Activated CD8-positive, alpha-beta memory T cell treated with anti-CD3 and anti-CD28 coated beads for 4 hours (primary cell): ENCODE measurements at places on chromosomes 3 and 15.

DNA sequence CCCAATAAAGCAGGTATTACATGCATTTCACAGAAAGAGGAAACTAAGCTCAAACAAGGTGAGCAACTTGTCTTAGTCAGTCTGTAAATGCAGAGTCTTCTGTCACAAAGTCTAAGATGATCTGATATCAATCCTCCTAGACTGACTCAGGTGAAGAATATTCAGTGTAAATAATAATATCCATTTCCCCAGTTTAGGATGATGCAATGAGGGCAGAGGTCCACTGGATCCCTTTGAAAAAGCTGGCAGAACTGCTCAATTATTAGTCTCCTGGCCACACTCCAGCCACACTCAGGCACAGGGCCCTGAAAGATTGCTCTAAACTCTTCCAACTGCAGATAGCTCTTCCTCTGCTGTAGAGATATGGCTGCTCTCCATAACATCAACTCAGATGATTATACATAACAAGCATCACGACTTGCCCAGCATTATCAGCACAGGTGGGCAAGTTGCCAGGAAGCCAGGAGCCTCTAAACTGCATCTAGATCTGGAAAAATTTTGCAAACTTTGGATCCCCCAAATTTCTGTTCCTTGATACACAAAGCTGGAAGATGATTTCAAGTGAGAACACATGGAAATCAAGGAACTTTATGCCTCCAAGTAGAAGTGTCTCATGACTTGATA lies 129.8 kb upstream of the CPNE4 start:
- no peak for DNase-seq

- DNase-seq = no peak
Observed at GRCh38 chr3:114408736-114409670, 115.2 kb downstream of the TIGIT start.

DNA sequence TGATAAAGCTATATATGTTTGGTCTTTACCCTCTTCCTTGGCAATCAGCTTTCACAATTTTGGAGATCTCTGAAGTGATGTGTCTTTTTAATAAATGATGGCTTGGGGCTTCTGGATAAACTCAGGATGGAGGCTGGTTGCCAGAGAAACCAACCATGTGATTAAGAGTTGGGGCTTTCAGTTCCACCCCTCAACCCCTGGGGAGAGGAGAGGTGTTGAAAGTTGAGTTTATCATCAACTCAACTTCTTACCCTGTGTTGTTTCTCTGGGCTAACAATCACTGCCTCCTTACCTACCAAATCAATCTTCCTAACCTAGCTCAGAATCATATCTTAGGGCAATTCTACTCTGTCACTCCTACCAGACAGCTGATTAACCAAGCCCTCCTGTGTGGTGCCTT lies 735.8 kb downstream of the ZPLD1 start:
- no peak for DNase-seq

GRCh38 chr3:69322158-69322509 lies 63.8 kb downstream of the FRMD4B start:
- no peak for DNase-seq

DNA sequence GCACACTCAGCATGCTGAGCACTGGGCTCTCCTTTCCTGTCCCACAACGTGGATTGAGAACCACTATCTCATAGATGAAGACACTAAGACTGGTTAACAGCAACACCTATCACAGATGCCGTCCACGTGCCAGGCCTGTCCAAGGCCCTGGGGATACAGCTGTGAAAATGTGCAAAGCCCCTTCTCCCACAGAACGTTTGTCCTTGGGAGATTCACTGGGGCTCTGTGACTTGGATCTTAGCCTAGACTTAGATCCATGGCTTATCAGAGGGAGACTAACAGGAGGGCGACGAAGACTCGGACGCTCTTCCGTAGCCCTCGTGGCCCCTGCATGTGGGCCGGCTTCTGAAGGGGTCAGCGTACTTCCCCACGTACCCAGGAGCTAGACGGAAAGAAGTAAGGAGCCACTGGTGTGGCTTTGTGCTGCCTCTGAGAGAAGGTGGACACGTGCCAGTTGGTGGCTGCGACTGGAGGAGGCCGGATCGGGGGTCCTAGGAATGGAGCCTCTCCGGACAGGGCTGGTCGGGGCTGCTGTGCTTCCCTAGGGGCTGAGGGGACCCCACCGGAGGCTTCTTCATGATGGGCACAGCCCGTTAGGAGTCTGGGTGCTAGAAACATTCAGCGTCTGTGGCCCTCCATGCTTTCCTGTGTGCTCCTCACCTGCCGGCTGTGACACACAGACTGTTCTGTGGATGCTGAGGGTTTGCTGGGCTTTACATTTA lies 964 bp downstream of the NRROS start:
- no peak for DNase-seq

- no peak for DNase-seq
Observed at GRCh38 chr15:33959844-33960548, 8.3 kb upstream of the CHRM5 start.

GRCh38 chr3:31704156-31704555 lies 171.4 kb downstream of the STT3B start:
- DNase-seq = no peak

- DNase-seq = no peak
Observed at GRCh38 chr15:36964626-36965025, 135.7 kb downstream of the MEIS2 start.

GRCh38 chr15:94674296-94674695 lies 442.9 kb downstream of the MCTP2 start:
- no peak for DNase-seq

DNA sequence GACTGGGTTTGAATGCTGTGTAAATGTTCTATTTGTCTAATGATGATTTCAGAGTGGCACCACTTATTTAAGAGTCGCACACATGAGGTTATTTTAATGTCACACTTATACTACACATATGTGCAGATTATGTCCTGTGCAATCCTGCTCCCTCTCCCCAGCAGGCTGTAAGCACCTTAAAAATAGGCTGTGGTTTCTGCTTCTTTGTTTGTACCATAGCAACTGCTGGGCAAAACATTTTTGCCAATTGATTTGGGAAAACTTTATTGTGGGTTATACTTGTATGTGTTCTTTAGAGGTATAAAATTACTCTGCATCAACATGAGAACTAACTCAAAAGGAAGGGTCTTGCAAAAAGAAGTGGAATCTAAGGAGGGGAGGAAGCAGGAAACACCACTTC lies 318.5 kb downstream of the NTRK3 start:
- no peak for DNase-seq

- DNase-seq = no peak
Observed at GRCh38 chr3:57840473-57840872, 84.4 kb downstream of the SLMAP start.

DNA sequence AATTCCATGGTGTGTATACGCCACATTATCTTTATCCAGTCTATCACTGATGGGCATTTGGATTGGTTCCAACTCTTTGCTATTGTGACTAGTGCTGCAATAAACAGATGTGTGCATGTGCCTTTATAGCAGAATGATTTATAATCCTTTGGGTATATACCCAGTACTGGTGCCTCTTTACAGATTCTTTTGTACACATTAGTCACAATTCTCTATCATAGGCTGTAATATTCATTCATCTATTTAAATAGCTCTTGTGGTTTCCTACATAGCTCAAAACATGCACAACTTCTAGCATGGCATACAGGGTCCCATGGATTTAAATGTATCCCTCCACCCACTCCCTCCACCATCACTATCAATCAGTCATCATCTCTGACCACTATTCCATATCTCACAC lies 324.1 kb upstream of the CADM2 start:
- DNase-seq = no peak

GRCh38 chr3:16767006-16767405 lies 117.7 kb upstream of the PLCL2 start:
- no peak for DNase-seq

DNA sequence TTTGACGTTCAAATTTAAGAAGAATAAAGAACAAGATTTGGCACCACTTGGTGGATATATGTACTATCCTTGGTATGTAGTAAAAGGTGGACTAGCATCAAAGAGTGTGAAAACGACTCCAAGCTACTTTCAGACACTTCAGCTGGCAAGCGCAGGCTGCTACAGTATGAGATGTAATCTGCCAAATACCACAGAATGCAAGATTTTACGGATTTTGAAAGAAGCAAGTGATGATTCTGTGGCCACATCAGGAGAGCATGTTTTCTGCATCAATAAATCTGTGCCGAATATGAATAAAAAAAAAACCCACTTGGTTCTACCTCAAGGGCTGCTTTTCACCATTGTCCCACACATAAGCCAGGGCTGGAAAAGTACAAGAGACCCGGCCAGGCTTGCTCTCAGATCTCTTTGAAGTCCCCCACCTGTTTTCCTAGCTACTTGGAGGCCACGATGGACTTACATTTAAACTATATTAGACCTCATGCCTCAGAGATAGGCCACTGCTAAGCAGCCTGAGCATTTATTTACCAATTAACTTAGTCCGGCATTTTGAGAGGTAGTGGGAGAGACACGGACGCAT lies 37.4 kb downstream of the MYO1E start:
- DNase-seq = no peak
